ENCODE measurements at places on chromosomes 6 and 20.

DNA sequence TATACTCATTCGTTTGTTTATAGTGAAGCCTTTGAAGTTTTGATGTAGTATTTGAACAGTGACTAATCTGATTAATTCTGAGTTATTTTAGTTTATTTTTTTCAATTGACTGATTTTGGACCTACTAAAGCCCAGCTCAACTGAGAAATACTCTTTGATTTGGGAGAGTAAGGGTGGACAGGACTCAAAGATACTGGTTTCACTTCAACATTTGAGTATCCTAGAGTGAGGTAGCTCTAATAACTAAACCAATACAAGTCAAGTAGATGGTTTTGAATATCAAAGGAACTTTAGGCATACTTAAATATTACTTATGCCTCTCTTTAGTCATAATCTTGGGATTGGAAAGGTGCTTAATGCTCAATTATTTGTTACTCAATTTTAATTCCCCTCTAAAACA is 65.6 kb downstream of the ZNF292 start:
- no peak for DNase-seq

GRCh38 chr20:14451458-14451857 is 114.0 kb upstream of the FLRT3 start:
- no peak for DNase-seq

GRCh38 chr6:159461998-159462397 is 231.0 kb downstream of the SOD2 start:
- no peak for DNase-seq

GRCh38 chr6:109867009-109867969 is 110.8 kb upstream of the GPR6 start:
- DNase-seq, result no peak

DNA sequence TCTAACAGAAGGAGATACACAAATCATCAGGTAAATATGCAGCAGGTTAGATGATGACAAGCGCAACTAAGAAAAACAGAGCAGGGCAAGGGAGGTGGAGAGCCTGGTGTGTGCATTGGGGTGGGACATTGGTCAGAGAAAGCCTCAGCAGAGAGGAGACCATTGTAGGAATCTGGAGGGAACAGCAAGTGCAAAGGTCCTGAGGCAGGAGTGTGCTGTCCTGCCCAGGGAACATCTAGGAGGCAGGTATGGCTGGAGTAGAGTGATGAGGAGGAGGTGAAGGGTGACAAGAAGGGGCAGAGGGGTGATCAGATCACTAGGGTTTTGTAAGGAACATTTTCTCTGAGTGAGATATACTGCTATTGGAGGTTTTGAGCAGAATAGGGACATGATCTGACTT is 90.1 kb downstream of the NCR2 start:
- no peak for DNase-seq

DNA sequence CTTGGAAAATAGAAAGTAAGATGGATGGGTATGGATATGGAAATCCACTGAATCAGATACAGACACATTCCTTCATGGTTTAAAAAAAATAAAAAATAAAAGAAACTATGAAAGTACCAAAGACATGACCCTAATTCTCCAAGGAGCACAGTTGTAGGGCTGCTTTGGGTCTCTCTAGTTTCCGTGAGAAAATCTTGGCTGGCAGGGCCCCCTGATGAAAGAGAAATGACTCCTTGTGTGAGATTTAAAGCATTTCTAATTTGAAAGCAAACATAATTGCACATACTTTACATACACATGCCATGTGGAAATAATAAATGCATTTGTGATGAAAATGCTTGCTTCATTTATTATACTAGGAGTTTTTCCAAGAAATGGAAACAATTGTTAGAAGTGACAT is 593.9 kb upstream of the BTBD3 start:
- no peak for DNase-seq

DNA sequence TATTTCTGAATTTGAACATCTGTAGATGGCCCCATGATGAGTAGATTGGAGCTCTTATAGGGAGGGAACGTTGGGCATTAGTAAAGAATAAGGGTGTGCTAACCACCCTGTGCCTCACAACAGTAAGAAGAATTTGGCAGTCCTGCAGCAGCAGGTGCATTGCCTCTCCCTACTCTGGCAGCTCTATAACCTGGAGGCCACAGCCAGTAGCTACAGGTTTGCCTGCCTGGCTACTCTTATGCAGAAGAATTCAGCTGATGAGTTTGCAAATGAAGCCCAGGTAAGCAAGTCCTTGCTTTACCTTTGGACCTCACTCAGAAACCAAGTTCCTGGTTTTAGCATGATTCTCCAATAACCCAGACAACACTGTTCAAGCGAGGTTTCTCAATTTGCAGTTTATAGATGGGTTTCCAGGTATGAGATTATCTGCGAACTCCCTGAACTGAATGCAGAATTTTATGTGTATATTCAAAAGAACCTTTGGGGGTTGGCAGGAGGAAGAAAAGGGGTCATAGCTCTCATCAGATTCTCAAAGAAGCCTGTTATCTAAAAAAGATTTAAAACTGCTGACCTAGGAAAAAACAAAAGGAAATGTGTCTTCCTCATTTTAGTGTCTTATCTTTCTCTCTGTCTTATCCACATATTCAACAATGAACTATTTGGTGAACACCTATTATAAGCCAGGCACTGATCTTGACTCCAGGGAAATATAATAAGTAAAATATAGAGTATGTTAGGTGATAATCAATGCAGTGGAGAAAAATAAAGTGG is 18.9 kb downstream of the TREML1 start:
- no peak for DNase-seq

DNA sequence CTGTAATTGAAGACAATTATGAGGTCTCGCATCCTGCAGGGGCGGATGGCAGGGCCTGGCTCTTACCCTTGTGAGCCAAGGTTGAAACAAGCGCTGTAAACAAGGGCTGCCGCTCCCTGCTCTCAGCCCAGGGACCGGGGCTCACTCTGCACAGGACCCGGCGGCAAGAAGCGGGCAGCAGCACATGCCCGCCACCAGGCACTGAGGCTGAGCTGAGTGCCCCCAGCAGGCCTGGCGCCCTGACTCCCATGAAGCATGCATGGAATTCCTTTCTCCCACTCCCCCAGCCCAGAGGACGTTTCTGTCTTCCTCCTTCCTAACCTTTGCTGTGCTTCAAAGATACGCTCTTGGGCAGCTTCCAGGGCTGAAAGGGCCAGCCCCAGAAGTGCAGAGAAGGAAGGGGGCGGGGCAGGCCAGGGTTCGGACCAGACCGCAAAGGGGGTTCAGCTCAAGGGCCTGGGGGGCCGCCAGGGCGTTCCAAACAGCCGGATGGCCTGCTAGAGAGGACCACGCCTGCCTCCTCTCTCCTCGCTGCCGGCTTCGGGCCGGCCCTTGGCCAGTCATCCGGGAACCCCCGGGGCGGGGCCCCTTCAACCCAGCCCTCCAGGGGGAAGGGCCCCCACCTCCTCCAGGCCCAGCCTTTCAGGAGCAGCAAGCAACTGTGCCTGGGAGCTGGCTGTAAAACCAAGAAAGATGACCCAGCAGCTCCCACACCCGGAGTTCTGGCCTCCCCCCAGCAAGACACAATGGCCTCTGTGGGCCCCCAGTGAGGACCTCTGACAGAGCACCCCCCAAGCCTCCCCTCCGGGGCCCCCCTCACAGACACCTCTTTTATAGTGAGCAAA is 109.9 kb downstream of the NOL4L start:
- DNase-seq, result no peak

DNA sequence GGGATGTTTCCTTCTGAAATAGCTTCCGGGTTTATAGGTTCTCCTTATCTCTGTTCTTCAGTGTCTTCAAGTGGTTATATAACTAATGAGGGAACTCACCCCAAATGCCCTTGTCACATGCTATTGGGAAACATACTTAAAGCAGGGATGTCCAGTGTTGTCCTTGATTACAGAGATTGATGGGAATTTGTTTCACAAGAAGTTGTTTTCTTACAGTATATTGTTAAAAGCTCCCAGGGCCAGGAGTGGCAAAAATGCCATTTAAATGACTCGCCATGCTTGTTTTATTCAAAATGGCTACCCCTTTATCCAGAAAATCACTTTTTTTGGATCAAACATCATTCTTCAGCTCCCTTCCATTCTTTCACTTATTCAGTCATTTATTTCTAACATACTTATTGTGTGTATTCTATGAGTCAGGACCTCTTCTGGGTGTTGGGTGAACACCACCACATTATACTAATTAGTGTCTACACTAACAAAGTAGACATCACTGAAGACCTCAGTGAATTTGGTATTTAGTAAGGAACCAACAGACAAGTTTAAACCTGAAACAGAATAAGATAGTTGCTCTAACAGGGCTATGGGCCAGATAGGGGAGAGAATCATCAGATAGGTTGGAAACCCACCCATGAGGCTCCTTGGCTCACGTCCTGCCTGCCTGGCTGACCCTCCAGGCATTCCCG is 791.1 kb downstream of the MAFB start:
- DNase-seq, result no peak

- DNase-seq, result no peak
Measured at GRCh38 chr20:50194831-50195523, 4.3 kb downstream of the CEBPB start.

DNA sequence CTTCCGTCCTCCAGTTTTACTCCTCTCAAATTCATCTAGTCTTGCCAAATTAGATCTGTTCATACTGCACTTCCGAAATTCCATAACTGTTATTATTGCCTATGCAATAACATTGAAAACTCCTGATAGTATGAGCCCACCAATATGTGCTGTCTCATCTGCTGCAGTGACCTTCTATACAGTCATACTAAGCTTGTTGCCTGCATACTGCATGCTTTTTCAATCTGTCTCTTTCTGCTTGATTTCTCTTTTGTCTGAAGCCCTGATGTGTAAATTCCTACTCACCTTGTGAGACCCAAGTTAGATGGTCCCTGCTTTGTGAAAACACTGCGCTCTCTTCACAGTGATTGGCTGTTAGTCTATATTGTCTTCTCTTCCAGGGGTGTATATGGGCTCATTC is 1.1 kb downstream of the TBP start:
- no peak for DNase-seq

- no peak for DNase-seq
Measured at GRCh38 chr20:63706852-63707557, 771 bp downstream of the ARFRP1 start.

- no peak for DNase-seq
Measured at GRCh38 chr6:120411394-120411793, 922.9 kb downstream of the TBC1D32 start.

All from NCI-H187 treated with DMSO at 0.1 percent for 48 hours (cell line).